Stimulated activated CD4-positive, alpha-beta T cell treated with anti-CD3 and anti-CD28 coated beads, TNF-alpha, amount 100 ng/mL, for 24 hours (primary cell): ENCODE measurements at places on chromosomes 6 and 20.

- no peak for DNase-seq
Measured at GRCh38 chr6:154738551-154738961, 5.3 kb downstream of the SCAF8 start.

DNA sequence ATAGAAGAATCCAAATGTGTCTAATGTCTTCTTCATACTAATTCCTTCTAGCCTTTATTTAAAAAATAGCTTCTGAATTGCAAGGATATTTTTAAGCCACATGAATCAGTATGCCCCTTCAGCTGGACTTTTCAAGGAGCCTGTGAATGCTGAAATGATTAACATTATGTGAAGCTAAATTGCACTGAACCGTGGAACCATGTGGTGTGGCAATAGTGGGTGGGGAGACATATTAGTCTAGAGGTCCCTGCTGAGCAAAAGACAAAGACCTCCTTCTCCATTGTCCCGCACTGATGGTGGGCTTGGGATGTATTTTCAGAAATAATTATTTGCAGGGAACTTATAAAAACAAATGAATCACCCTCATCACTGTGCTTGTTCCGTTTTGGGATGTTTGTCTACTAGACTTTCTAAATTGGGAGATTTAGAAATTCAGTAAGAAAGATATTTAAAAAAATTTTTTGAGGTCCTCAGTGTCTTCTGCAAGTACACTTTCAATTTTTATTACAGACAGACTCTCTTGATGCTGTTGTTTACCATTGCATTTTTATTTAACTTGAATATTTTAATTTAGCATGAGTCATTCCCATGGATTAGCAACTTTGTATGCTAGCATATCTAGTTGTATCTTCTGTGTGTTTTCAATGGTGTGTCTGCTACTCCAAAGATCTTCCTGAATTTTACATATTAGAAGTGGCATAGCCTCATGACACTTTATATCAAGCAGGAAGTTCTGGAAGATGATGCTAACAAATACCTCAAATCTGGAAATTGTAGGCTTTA is 238.1 kb downstream of the LAMA2 start:
- no peak for DNase-seq

DNA sequence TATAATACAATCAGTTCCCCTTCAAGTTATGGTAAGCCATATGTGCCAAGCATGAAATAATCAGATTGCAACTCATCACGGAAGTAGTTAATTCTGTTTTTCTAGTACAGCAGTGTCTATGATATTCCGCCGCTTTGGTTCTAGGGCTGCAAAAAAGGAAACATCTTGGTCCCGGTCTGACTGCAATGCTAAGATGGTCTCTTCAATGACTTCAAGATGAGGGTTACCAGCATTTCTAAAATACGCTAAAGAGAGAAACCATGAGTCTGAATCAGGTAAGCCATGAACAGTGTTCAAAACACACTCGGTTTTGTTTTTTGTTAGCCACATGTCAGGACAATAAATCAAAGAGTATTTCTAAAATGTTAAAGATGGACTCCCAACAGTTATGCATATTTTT is 3.2 kb upstream of the ANKRD60 start:
- DNase-seq = no peak

GRCh38 chr6:91982559-91982958 is 1395.7 kb upstream of the MAP3K7 start:
- no peak for DNase-seq

- no peak for DNase-seq
Measured at GRCh38 chr20:50804437-50805348, 9.8 kb downstream of the BCAS4 start.

GRCh38 chr6:5214570-5215052 is 46.1 kb downstream of the LYRM4 start:
- no peak for DNase-seq

DNA sequence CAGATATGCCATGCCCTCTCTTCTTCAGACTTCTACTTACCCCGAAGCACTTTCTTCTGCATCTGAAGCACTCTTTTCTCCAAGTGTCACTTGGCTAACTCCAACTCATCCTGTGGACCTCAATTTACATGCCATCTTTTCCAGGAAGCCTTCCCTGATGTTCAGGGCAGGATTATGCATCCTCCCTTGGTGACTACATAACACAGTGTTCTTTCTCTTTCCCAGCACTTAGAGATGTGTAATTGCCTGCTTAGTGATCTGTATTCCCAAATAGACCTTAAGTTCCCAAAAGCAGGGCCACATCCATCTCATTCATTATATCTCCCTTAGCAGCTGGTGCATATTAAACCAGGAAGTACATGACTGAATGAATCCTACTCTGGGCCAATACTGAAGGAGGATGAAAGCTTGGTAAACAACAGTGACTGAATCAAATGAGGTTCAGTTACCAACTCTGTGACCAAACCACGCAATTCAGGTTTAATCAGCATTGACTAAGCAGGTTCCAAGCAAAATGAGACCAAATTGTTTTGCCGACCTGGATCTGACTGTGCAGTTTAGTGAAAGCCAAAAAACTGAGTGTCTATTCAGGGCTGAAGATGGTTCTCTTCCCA is 121.4 kb upstream of the TCF21 start:
- DNase-seq = no peak

DNA sequence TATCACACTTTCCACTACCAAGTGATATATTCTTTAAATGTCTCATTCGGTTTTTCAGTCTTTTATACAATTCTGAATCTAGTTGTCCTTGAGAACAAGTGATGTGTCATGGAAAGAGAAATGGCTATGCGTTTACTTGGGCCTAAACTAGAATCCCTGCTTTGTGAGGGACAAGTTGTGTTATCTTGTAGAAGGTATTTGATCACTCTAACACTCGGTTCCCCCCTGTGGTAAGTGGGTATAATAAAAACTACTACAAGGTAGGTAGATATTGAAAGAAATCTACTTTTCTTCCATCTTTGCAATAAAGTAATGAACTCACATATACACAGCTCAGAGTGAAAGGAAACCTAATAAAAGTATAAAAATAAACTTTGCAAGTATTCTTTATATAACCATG is 108.9 kb downstream of the MANEA start:
- no peak for DNase-seq

- peak; percentile 18 for DNase-seq
Measured at GRCh38 chr20:63056236-63057170, 49.7 kb upstream of the BHLHE23 start.

- DNase-seq = no peak
Measured at GRCh38 chr20:25308671-25309394, 60.9 kb downstream of the PYGB start.

DNA sequence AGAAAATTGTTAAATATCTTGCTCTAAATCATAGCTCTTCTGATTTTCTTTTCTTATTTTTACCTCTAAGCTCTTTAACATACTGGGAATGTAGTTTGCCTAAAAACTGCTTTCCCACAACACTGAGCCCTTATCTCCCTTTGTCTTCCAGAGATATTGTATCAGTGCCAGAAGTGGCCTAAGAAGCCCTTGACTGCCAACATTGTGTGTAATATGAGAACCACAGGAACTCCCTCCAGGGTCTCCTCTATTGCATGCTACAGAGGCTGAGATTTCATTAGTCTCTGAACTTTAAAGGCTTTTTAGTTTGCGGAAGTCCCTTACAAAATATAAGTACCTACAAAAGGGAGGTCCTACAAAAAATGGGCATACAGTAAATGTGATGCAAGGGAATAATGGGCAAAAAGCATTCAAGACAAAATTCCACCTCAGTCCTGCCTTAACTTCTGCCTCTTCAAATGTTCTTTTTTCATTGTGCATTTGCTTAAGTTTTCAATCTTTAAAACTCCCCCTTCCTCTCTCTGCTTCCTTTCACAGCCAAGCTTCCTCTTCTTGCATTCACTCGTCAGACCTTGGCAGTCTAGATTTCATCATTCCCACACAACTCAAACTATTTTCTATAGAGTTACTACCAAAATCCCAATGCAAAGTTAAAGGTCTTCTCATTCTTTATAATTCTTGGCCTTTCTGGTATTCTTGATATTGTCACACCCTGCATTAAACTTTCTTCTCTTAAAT is 76.5 kb downstream of the ADGRG6 start:
- no peak for DNase-seq

- DNase-seq = no peak
Measured at GRCh38 chr6:155450240-155450581, 5.4 kb downstream of the NOX3 start.

GRCh38 chr6:2576499-2576898 is 174.2 kb downstream of the MYLK4 start:
- no peak for DNase-seq

DNA sequence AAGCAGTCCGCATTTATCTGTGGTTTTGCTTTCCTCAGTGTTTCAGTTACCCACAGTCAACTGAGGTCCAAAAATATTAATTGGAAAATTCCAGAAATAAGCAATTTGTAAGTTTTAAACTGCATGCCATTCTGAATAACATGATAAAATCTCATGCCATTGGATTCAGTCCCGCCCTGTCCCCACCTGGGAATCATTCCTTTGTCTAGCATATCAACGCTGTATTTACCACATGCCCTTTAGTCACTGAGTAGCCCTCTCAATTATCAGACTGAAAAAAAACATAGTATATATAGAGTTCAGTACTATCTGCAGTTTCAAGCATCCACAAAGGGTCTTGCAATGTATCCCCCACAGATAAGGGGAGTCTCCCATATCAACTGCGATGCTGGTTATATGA is 17.1 kb downstream of the RANBP9 start:
- DNase-seq = no peak

- no peak for DNase-seq
Measured at GRCh38 chr20:17824676-17825251, 125.0 kb downstream of the BANF2 start.

- DNase-seq = no peak
Measured at GRCh38 chr6:156533872-156534524, 243.2 kb upstream of the ARID1B start.

DNA sequence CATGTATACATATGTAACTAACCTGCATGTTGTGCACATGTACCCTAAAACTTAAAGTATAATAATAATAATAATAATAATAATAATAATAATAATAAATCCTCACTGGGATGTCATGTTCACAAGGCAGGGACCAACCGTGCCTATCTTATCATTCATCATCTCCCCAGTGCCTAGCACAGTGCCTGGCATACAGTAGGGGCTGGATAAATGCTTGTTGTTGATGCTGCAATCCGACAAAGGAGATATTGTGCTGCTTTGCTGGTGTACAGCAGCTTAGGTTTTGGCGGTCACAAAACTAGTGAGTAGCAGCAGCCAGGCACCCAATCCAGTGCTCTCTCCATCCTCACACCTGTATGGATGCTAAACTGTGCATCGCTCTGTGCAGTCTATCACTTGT is 94.1 kb upstream of the ASF1A start:
- DNase-seq = no peak

DNA sequence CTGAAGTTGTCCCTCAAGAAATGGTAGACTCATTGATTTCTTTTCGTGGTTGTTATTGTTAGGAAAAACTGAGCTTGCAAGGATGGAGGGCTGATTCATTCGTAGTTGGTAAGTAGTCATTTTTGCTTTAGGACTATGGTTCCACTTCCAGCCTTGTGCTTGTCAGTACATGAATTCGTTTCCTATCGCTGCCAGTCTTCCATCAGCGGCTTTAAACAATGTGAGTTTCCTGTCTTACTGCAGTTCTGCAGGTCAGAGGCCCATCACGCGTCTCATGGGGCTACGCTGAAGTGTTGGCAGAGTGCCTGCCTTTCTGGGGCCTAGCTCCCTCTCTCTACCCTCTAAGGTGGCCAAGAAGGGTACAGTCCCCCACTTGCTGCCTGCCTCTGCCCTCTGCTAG is 11.4 kb upstream of the MDFI start:
- DNase-seq = no peak

DNA sequence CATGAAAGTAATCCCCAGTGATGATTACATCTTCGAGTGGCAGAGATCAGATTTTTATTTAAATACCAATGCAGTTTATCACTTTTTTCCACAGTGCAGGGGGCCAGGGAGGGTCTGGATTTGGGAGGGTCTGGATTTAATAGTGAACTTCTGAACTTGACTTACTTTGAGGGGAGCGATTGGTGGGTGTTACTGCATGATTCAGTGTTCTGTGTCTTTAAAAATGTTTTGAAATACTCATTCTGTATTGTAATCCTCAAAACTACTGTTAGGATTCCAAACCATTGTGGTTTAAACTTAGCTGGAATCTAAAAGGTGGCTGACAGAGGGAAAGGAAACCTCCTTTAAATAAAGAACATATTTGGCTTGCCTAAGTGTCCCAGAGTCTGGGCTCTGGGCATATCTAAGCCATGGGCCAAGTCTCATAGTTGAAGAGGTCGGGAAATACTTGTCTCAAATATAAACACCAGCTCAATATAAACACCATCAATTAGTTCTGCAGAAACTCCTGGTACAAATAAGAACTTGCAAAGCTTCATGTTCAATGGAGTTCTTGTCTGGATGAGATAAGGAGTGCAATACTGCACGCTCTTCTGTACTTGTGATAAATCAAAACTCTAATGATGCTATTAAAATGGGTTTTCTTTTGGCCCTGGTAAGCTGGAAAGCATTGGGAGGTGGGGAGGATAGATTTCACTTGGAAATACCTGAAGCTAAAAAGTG is 14.4 kb downstream of the JARID2 start:
- no peak for DNase-seq

DNA sequence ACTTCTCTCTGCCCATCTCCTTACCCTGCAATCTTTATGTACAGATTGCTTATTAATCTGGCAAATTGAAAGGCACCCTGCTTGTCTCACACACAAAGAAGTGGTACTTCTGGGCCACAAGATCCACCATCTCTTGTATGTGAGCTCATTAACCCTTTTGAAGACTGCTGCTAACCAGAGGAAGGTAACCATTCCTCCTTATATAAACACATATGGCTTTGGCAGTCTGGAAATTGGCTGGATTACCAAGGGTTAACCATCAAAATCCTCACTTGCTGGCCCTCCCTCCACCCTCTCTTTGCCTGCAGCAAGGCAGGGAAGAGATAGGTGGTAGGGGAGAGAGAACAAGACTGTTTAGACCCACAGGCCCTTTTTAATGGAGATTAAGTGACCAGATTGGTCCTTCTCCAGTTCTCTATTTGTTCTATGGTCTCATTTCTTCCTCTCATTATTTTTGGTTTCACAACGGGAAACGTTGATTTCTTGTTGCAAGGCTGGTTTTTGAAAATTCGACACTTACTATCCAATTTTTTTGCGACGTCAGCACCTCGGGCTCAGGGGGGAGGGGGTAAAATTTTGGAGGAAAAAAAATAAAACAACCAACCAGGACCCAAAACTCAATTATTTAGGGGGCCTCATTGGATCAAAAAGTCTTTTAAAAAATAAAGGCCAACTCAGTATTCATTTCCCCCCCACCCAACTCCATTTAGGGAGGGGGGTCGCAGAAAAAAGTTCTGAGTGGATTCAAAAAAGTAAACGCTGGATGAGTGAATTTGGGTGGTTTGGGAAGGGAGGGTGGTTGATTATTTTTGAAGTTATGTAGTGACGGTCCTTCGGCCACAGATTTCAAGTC is 859 bp downstream of the PPP1R10 start:
- DNase-seq = no peak
